Chondrocyte (in vitro differentiated cells): ENCODE measurements at places on chromosomes 6 and 20. TPM values are rescaled to one million over a fixed set of nuclear protein-coding genes. Genes with fewer than 3 reads are reported as not detected.

Gene GHRH
- total RNA-seq, result not detected in 3 replicates

DNA sequence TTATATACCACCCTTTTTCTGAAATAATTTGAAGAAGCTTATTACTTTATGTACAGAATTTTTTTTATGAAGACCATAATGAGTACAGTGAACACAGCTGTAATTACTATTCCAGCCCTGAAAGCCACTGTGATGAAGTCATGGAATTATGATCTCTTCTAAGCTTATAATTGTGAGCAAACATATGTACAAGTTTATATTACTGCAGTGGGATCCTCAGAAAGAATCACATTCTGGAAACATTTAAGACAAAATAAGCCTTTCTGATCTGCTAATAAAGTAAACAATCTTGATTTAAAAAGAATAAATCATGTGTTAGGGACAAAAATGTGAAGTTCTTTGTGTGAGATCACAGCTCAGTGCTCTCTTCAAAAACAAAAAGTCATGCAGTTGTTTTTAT is 560.4 kb downstream of the CD109 start:
- no peak for DNase-seq

Gene TAGAP
- total RNA-seq, result not detected in 3 replicates

GRCh38 chr20:23446505-23446904 is 6.2 kb downstream of the CST11 start:
- no peak for DNase-seq

Gene SLC26A8
- total RNA-seq, result 0.15 TPM in 1 of 3 replicates, not detected in the others

GRCh38 chr6:22471132-22471690 is 98.2 kb upstream of the HDGFL1 start:
- no peak for DNase-seq

GRCh38 chr6:24053057-24053456 is 73.0 kb upstream of the NRSN1 start:
- no peak for DNase-seq

Gene COL11A2
- total RNA-seq, result 2.8 to 10.0 TPM (median 10.0 TPM) in 3 replicates

Gene SIRPD
- not detected in 3 replicates for total RNA-seq

DNA sequence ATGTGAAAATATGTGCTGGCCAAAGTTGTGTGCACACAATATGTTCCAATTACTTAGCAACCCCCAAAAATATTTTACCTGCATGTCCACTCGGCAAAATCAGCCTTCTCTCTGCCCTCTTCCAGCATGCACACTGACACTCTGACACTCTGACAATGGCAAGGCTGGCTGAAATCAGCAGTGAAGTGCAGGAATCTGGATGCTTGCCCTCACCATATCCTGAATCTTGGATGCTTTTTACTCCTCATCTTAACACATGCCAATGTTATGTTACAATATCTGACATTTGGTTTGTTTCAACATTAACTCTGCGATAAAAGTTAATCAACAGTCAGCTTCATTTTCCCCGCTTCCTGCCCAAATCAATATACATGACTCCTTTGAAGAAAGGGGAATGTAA is 203.2 kb downstream of the COL9A1 start:
- no peak for DNase-seq
